A673 (cell line): ENCODE measurements at places on chromosomes 12 and 14. TPM values are rescaled to one million over a fixed set of nuclear protein-coding genes. Genes with fewer than 3 reads are reported as not detected.

ITGA7 gene
- 14.7 and 21.4 TPM in 2 replicates for total RNA-seq

CCDC92 gene
- 28.7 and 37.5 TPM in 2 replicates for total RNA-seq

HCAR1 gene
- total RNA-seq: 1.9 and 2.0 TPM in 2 replicates

ACOT4 gene
- 0.28 and 0.37 TPM in 2 replicates for total RNA-seq

DPF3 gene
- total RNA-seq: 15.7 and 17.6 TPM in 2 replicates

KRT83 gene
- not detected in 2 replicates for total RNA-seq

ESR2 gene
- 0.46 and 0.71 TPM in 2 replicates for total RNA-seq

ZDHHC22 gene
- 0.09 and 0.60 TPM in 2 replicates for total RNA-seq
